ENCODE measurements at places on chromosomes 6 and 20.

GRCh38 chr6:144036064-144036834, 28.2 kb upstream of the PLAGL1 start:
- DNase-seq = peak; percentile 10

DNA sequence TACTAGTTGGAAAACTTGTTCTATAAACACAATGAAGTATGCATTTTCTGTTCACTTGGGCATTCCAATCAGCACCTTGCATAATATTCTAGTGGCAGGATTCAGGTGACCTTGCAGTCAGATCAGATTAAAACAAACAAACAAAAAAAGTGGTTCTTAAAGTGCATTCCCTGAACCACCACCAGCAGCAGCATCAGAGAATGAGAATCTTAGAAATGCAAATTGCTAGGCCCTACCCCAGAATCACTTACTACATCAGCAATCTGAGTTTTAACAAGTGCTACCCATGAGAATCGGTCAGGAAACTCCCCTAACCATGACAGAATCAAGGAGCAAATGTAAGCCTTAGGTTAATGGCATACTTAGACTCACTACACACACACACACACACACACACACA, 41.7 kb downstream of the SNAP25 start:
- no peak for DNase-seq

GRCh38 chr6:73030257-73030656, 195.0 kb downstream of the KHDC1L start:
- DNase-seq = no peak

- no peak for DNase-seq
These were observed 42.5 kb upstream of the TLDC2 start for GRCh38 chr20:36833275-36834020.

DNA sequence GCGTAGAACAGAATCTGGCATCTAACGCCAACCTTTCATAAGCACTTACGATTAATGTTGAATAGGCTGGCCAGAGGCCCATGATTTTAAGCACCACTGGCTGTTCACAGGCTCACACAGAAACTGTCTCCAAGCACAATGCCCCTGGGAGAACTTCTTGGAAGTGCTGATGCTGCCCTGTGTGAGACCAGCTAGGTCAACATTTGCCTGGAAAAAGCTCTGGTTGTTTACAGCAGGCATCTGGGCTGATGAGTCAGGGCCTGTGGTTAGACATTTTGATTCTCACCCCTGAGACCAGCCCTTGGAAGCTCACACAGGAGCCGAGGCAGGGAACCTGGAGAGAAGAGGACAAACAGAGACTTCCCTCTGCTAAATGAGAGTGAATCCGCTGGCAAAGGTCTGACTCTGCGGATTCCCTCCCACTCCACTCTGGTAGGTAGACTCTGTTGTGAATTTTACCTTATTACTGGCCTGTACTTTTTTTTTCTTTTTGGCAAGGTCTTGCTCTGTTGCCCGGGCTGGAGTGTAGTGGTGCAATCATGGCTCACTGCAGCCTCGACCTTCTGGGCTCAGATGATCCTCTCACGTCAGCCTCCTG, 6.8 kb upstream of the SULF2 start:
- DNase-seq = peak; percentile 92

DNA sequence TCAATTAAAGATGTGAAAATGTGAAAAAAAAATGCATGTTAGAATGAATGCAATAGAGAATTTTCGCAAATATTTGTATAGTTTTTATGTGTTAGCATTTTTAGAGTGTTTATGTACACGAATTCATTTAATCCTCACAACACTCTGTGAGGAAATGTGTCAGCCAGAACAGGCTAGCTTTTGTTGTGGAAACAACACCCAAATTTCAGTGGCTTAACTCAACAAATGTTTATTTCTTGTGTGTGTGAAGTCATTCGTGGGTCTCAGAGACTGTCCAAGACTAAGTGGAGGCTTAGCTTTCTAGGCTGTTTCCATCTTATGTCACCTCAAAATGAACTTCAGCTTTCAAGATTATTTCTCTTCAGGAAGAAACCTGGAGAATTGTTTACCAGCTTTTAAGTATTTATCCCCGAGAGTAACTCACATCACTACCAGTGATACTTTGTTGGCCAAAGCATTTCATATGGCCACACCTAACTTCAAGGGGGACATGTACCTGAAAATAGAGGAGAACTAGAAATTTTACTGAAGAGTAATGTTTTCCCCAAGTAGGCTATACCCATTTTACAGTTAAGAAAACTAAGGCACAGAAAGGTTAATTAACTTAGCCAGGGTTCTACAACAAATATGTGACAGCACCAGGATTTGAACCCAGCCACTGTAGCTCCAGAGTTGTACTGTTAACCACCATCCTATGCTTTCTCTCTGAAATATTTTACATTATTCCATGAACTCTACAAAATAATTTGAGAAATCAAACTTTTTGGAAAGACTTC, 306.1 kb downstream of the QKI start:
- DNase-seq = no peak

- DNase-seq = no peak
These were observed 33.2 kb downstream of the B4GALT5 start for GRCh38 chr20:49680484-49680883.

GRCh38 chr6:29294499-29294914, 7.0 kb upstream of the OR14J1 start:
- DNase-seq = no peak

DNA sequence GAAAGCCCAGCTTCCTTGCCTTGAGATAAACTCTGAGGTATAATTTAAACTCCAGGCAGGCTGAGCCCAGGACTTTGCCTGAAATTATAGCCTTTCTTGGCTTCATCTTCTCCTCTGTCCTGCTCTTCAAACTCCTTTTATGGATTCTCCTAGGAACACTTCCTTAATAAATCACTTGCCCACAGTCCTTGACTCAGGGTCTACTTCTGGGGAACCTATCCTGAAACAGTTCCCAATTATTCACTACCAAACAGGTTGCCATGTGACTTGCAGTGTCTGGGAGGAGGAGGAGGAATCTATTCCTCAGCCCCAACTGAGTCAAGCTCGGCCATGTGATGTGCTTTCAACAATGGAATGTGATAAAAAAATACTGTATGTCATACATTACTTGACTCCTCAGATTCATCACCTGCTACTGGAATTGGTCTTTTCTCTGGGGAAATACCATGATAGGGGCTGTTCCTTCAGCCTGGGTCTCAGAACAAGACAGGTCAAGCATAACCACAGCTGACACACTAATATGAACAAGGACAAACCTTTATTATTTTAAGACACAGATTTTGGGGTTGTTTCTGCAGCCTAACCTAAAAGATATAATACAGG, 20.5 kb upstream of the CDKN1A start:
- DNase-seq = peak; percentile 51

- peak; percentile 21 for DNase-seq
These were observed 268.4 kb downstream of the FARS2 start for GRCh38 chr6:5529733-5530132.

- DNase-seq = no peak
These were observed 21.4 kb downstream of the CRYBG1 start for GRCh38 chr6:106381881-106382280.

DNA sequence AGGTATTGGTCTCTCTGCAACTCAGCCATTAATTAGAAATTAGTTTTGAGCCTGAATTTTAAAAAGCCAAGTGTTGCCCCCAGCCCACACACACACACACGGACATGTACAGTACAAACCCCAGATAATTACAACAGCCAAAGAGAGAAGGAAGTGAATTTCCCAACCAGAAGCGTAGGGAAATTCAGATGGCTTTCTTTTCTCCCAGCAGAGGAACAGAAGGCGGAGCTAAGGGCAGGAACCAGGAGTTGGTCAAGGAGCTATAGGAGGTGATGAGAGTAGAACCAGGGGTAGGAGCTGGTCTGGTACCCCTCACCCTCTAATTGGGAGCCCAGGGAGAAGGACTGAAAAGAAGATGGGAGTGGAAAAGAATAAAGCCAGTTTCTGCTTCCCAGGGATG, 3.9 kb upstream of the ZBTB9 start:
- no peak for DNase-seq

DNA sequence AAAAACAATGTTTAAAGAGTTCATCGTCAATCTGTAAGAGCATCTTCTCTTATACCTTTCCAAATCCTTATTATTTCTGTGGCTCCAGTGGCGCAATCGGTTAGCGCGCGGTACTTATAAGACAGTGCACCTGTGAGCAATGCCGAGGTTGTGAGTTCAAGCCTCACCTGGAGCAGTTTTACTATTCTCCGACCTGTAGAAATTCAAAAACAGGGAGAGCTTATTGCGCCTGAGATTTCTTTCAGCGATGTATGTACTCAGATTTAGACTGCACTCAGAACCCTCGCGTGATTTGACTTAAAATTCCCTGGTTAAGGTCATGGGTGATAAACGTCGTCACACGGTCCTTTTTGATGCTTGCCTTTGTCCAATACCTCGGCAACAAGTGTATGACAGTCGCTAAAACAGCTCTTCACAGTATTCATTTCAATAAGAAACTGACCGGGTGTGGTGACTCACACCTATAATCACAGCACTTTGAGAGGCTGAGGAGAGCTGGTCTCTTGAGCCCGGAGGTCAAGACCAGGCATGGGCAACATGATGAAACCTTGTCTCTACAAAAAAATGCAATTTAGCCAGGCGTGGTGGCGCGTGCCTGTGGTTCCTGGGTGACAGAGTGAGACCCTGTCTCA, 11.9 kb downstream of the GPX5 start:
- no peak for DNase-seq

DNA sequence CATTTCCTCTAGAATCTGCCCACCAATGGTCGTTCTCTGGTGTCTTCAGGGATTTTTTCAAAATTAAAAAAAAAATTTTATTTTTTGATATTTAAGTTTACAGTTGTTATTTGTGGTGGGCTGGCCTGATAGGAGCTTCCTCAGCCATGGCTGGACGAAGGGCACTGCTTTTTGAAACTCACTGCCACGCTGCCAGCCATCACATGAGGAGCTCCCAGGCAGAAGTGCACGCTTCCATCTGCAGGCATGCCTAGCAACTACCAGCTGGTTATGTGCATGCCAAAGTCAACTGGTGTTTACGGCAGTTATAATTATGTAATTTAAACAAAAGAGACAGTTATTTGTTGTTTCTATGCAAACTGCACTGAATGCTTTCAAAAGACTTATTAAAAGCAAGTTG, 105.1 kb downstream of the IRF4 start:
- DNase-seq = no peak

GRCh38 chr6:158517581-158517980, 42.3 kb upstream of the TMEM181 start:
- DNase-seq = no peak

DNA sequence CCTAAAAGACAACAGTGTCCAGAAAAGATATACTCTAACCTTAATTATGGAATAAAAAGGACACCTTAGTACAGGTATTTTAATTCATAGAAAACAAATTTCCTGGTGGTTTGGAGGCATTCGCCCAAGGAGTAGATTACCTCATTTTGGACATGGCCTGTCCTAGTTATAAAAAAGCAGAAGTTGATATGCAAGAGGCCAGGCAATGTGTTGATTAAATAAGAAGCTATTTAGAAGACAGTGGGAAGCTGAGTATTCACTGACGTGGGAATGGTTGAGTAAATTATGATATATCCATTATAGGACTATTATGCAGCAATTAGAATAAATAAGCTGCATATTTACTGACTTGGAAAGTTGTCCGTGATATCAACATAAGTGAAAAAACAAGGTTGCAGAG, 314.9 kb downstream of the ALDH8A1 start:
- no peak for DNase-seq

GRCh38 chr6:110681543-110682459, 133.5 kb downstream of the CDK19 start:
- DNase-seq = no peak

GRCh38 chr6:134436950-134437349, 119.0 kb upstream of the SGK1 start:
- no peak for DNase-seq

- DNase-seq = no peak
These were observed 27.4 kb downstream of the EPHA7 start for GRCh38 chr6:93391965-93392364.

DNA sequence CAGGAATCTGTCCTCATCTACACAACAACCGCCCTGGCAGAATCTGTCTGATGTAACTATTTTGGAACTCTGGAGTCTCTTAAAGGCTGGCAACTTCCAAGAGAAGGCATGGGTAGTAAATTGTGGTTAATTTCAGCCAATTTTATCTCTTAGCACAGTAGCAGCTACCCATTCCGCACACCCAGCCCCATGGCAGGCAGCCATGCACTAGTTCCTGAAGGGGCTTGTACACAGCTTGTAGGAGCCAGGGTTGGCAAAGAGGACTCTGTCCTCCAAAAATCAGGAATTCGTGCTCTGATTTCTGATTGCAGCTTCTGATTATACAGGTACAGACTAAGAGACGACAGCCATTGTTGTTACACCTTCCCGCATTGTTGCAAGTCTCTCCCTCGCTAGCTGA, 155.9 kb downstream of the RNF144B start:
- DNase-seq = no peak

- DNase-seq = no peak
These were observed 3.9 kb downstream of the CDH22 start for GRCh38 chr20:46304361-46304760.

- DNase-seq = no peak
These were observed 113.0 kb upstream of the TIAM2 start for GRCh38 chr6:154882107-154882506.

GRCh38 chr6:89941763-89942497, 47.7 kb downstream of the GJA10 start:
- DNase-seq = no peak

DNA sequence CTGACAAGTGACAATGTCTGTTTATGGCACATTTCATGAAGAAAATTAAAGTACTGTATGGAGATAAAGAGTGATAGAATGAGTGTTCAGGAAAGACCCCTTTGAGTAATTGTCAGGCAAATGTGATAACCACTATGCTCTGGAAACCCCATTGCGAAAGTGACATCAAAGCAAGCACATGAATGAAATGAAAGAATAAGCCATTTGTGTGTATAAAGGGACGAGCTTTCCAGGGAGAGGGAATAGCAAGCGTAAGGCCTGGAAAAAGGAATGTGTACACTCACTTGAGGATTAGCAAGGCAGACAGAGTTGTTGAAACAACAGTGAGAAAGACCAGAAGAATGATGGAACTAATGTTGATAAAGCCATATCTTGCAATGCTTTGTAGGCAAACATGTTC, 490.0 kb downstream of the GRIK2 start:
- DNase-seq = no peak

GRCh38 chr6:20538907-20539306, 4.7 kb downstream of the CDKAL1 start:
- no peak for DNase-seq

GRCh38 chr6:32058511-32058963, 20.3 kb downstream of the CYP21A2 start:
- no peak for DNase-seq

- DNase-seq = no peak
These were observed 380.1 kb downstream of the THBS2 start for GRCh38 chr6:168873278-168874190.

DNA sequence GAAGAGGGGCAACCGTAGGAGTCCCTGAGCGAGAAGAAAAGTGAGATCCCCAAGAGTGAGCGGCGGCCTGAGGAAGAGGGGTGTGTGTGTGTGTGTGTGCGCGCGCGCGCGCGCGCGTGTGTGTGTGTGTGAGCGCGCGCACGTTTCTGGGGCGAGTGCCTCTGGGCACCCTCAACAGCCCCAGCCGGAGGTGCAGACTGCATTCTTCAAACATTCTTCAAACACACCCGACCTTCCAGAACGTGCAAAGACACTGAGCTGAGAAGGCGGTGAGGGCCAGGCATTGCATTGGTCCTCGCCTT, 76.2 kb upstream of the FOXP4 start:
- no peak for DNase-seq

GRCh38 chr6:1901556-1901955, 291.8 kb downstream of the FOXC1 start:
- DNase-seq = peak; percentile 51
